NCI-H2227 treated with DMSO at 0.1 percent for 48 hours (cell line): ENCODE measurements at places on chromosomes 1 and 21.

GRCh38 chr1:145805057-145805456 lies 18.8 kb downstream of the RNF115 start:
- DNase-seq, result no peak

DNA sequence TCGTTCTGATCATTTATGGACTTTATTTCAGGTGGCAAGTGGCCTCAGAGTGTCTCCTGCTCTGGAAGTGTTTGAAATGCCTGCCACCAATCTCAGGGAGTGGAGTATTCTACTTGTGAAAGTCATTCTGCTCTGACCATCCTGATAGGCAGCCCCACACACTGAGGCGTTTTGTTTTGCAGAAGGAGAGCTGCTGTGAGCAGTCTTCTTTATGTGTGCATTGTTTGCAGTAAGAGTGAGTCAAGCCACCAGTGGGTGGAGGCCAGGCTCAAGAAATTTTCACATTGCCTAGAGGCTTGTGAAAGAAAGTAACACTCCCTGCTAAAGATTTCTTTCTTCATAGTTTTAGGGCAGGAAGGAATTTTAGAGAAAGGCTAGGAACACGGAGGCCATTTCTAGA lies 204.4 kb downstream of the SLC35F3 start:
- no peak for DNase-seq

DNA sequence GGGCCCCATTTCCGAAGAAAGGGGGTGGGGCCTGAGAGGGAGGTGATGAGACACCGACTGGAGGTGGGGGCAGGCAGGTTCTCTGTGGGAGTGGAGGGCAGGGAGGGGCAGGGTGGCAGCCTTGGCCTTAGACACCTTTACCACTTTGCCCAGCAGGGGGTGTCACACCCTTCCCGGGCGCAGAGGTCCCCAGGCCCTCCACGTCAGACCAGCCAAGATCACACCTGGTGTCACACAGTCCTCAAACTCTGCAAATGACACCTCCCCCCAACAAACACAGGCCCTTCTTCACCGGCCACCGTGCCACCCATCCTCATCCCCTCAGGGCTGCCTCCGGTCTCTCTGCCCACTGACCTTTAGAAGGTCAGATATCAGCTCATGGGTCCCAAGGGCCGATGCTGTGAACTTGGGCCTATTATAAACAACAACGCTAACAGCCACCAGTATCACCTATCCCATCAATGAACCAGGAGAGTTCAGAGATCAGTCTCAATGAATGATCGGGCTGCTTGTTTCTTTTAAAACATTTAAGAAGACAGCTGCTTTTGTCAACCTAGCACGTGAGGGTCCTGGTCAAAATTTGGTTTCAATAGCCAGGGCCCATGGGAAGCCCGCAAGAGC lies 103.9 kb downstream of the CASZ1 start:
- DNase-seq, result no peak

DNA sequence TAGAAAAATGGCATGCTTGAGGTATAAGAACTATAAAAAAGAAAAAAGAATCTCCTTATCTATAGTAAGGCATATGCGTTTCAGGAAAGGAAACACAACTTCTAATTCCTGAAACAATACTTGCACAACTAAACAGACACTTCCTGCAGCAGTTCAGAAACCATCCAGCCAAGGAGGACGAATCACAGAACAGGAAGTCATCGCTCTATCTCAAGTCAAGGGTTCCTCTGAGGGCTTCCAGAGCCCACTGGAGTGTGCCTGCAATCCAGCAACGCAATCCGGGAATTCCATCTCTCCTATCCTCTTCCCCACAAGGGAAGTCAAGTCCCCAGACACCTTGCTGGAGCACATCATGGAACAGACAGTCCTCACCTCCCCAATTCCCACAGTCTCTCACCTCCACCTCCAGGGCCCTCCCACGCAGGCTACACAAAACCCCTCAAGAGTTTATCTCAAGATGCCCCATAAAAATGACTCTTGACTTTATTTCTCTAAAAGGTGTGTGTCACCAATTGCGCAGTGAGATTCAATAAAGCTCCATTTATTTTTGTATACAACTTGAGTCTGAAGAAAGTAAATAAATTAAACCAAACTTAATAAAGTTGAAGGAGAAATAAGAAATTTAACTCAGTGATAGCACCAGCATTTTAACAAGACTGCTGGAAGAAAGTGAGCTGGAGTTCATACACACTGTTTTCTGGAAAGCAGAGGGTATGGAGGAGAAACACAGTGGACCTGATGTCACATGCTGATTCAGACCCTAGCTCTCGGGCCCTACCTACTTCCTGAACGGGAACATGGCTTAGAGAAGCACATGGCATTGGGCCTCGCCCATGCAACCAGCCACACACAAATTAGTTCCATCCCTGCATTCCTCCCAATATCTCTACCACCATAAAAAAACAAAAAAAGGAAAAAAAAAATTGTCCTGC lies 39.9 kb downstream of the SIPA1L2 start:
- no peak for DNase-seq

DNA sequence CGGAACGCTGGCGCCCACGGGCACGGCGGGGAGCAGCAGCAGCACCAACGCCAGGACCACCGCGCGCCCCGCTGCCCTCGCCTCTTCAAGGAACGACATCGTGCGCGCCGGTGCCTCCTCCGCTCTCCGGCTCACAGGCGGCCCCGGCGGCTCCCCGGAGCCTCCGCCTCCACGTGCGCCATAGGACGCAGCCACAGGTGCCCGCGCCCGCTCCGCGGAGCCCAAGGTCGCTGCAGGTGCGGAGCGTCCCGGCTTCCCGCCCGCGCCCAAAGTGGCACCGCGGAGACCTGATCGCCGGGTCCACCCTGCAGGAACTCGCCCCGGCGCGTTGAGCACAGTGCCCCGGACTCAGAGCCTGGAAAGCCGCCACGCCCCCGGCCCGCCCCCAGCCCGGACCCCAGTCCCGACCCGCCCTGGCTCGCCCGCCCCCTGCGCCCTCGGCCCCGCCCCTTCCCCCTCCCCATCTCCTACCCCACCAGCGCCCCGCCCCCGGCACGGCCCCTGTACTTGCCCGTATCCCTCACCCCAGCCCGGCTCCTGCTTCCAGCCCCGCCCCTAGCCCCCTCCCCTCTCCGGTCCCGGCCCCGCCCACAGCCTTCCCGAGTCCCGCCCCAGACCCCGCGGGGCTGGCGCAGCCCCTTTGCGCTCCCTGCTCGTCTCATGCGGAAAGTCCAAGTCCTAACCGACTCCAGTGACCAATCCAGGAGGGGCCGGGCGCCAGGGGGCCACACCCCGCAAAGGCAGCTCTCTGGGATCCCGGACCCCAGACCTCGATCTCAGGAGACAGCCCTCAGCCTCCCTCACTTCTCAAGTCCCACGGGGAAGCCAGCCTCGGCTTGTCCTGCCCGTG lies at the start of gene MEGF6:
Gene MEGF6, minus strand, starts transcription at position 339 of the 850 bp plus-strand sequence. Its CDS starts 240 bp downstream, at position 99.
- peak; percentile 68 for DNase-seq

GRCh38 chr1:36554323-36554628 lies 71.6 kb upstream of the CSF3R start:
- DNase-seq, result no peak

- DNase-seq, result no peak
These were observed 57.9 kb upstream of the HMGB4 start for GRCh38 chr1:33805988-33806387.

DNA sequence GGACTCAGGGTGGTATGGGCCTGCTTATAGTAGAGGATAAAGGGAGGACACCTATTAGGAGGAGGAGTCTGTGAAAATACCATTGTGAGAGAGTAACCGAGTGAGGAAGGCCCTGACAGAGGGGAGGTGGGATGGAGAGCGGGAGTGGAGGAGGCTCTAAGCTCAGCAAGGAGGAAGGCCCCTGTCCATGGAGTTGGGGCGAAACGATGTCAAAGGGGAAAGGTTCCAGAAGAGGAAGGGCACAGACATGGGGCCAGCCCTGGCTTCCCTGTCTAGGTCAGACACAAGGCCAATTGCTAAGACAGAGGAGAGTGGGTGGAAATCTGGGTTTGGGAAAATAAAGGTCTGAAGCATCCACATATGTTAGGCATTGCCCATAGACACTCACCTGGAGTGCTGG lies 44.2 kb downstream of the ELK4 start:
- DNase-seq, result no peak

DNA sequence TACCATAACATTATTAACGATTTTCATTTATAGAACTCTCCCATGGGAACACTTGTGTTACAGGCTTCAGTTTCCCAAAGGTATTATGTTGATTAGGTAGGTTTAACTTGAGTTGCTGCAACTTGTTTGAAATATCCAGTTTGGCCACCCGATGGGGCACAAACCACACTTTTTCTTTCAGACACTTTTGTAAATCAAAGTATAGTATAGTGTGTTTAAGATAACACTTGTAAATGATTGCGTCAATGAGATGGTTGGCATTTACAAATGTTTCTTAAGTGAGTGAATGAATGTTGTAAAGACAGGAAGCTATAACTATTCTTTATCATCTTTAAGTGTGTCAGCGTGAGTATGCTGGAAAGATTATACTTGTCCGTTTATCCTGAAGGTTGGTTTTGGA lies 4.3 kb downstream of the XPR1 start:
- no peak for DNase-seq
